Stimulated activated CD8-positive, alpha-beta memory T cell treated with anti-CD3 and anti-CD28 coated beads, Interleukin-4, amount 100 ng/mL, for 1 hour (primary cell): ENCODE measurements at places on chromosomes 12 and 14.

DNA sequence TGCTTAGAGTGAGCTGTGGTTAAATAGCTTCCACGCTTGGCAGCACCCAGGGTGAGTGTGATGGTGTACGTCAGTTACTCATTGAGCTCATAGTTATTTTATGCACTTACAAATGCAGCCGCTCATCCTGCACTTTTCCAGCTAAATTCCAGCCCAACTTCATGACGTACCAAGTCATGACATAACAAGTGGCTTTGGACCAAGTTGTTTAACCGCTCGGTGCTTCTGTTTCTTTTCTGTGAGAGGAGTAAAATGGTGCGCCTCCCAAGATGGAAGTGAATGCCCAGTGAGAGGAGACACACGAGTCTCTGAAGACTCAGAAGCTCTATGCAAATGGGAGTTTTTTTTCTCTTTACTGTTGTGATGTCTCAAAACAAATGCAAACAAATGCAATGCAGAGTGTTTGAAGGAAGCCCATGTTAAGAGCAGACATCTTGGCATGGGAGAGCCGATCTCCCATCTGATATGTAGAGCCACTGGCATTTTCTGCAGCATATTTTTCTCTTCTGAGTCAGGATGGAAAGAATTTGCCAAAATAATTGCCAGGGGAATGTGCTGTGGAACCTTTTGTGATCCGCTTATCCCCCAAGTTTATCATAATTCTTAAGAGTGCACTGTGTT is 72.2 kb downstream of the FBXW8 start:
- DNase-seq = no peak

DNA sequence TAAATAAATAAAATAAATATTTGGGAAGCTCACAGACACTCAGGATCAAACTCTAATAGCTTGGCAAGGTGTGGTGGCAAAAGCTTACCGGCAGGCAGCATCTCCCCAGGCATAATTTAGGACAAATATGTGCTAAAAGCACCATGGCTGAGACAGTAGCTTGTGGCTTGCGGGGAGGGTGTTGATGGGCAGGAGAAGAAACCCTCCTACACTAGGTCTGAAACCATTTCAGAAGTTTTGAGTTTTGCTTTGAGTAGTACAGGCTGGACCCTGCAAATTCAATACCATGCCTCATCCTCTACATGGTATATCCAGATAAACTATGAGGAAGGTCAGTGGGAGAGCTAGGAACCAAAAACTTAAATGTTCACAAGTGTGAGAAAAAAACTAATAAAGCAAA is 33.1 kb downstream of the MAP3K9 start:
- DNase-seq = no peak

DNA sequence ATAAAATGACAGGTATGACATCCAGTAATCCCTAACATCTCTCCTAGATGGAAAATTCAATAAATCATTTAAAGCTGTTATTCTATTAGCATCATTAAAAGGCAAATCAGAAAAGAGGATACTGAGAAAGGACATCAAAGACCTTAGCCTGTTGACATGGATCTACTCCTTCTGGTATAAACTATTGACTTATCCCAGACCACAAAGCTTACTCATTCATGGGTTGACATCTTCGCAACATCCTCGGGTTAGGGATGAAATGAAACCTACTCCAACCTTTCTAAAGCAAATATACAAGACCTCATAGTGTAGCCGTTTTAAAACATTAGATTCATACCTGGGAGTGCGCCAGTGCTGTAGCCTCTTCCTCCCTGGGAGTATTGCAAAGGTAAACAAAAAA is 191.5 kb upstream of the BTG1 start:
- no peak for DNase-seq

DNA sequence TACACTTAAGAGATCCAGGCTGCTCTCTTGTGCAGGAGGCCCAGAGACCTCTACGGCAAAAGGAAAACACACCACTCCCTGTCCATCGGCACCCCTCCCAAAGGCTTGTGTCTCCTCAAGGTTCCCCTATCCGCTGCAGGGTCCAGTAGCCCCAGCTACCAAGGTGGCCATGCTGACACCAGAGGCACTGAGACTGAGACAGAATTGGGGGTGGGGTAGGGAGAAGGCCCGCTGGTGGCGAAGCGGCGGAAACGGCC is 590 bp downstream of the DDIT3 start:
- no peak for DNase-seq

- no peak for DNase-seq
Measured at GRCh38 chr12:99004799-99005466, 359.8 kb downstream of the APAF1 start.

DNA sequence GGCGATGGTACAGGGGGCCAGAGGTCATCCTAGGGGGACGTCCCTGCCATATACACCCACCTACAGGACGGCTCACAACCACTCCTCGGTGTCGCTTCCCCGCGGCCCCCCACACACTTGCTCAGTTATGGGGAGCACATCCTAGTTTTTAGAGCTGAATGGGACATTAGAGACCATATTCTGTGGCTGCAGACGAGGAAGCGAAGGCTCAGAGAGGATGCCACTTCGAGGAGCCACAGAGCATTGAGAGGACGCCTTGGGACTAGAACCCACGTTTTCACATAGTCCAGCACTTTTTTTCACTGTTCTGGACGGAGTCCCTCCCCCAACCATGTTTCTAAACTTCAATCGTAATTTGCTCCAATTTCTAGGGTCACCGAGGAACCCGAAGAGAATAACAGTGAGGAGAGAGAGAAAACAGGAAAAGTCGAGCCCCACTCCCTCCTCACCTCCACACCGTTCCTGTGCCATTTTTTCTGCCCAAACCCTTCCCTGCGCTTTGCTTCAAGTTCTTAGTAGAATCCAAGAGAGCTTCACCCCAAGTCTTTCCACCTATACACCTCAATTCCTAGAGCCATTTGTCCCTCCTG is 641 bp upstream of the ASCL1 start:
- no peak for DNase-seq

- no peak for DNase-seq
Measured at GRCh38 chr12:6241495-6241894, 41.3 kb downstream of the CD9 start.

GRCh38 chr12:185576-185955 is 28.4 kb downstream of the SLC6A12 start:
- no peak for DNase-seq

DNA sequence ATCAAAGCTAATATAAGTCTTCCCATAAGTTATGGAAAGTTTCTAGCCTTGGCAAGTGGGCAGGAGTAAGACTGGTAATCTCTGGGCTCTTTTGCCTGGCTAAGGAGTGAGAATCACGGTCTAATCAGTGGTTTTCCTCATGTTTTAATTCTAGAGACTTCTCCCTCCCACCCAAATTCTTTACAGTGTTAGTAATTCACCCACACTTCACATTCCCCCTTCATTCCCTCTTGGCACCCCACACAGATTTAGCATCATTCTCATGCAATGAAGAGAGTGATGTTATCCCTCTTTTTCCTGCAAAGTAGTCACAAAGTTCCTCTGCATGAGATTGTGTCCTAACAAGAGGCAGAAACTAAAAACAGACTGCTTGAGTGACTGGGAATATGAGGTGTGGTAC is 28.6 kb upstream of the CACNA2D4 start:
- DNase-seq = no peak
